Activated T-cell treated with anti-CD3 and anti-CD28 coated beads, Interleukin-2, amount 50 U/mL, for 48 hours (primary cell): ENCODE measurements at places on chromosomes 7 and 10.

- DNase-seq = no peak
These were observed 9.1 kb downstream of the SDHAF3 start for GRCh38 chr7:97126483-97127171.

DNA sequence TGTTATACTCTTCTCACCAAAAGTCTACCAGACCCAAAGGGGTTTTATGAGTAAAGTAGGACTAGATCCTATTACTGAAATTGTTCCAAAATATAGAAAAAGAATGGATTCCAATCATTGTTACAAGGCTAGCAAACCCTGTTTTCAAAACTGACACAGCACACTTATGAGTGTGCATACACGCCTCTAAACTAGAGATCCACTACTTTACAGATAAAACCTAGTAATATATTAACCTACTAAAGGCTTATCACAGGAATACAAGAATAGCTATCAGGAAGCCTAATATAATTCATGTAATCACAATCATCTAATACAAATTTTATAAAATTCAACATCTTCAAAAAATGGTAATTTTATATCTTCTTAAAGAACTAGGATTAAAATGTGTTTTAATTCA is 52.2 kb downstream of the ERCC6 start:
- DNase-seq = no peak

GRCh38 chr7:140752533-140752932 is 56.0 kb downstream of the NDUFB2 start:
- DNase-seq = no peak

DNA sequence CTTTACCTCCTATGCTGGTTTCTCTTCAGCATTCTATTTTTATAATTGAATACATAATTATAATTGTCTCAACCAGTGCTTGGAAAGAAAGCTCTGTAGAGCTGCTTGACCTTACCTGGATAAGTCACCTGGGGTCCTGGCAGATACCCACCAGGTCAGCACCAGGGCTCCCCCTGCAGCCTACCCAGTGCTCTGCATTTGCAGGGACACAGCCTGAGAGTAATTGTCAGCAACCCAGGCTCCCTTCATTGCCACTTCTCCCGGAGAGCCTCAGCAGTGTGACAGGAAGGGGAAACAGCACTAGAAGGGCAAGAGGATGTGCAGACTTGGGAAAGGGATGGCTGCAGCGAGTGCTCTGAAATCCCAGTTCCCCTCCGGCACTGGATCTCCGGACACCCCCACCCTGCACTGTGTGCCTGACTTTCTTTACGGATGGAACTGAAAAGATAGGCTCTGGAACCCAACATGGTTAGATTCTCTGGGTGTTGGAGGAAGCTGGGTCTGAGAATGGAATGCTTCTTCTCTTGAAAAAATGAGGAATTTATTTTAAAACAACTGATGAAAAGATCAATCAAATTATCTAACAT is 11.4 kb upstream of the PAX4 start:
- peak; percentile 67 for DNase-seq

- DNase-seq = no peak
These were observed 39.9 kb downstream of the KIF20B start for GRCh38 chr10:89741126-89741762.
